ENCODE measurements at places on chromosomes 2 and 18.

DNA sequence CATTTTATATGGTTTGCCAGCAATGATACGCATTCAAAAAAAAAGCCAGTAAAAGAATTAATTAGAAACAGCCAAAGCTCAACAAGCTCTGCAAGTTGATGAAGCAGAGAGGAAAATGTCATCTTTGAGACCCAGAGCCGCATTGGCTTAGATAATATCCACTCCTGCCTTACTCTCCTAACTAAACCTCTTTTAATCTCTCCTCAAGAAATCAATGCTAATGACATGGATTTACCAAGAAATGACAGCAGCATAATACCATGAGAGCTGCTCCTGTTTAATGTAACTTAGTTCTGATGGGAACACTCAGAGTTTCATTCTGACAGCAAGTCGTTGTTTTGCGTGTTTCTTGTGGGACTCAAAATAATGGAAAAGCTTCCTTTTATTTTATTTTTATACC is 1099.4 kb upstream of the PIK3C3 start:
- no peak for DNase-seq

DNA sequence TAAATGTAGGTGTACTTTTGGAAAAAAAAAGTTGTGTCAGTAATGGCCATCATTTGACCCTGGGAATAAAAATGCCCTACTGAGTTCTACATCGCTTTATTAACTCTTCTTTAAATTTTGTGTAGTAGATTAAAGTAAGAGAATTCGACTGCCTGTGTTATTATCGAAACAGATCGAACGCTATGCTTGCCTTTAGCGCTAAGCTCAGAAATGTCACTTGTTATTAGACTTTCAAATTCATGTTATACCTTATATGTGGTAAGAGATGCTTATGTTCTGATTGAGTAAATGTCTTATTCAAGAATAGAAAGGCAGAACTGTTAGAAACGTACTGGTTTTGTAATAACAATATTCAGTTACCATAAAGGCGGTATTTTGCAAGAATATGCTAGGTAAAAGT is 1.4 kb downstream of the UGP2 start:
- DNase-seq = no peak

GRCh38 chr2:88845772-88846661 is 154.5 kb downstream of the RPIA start:
- no peak for DNase-seq

- DNase-seq = no peak
Observed at GRCh38 chr2:197708331-197708730, 3.2 kb downstream of the MARS2 start.

- no peak for DNase-seq
Observed at GRCh38 chr18:74284191-74284979, 7.4 kb downstream of the CYB5A start.

- DNase-seq = no peak
Observed at GRCh38 chr18:45567123-45567522, 48.2 kb upstream of the SLC14A2 start.

DNA sequence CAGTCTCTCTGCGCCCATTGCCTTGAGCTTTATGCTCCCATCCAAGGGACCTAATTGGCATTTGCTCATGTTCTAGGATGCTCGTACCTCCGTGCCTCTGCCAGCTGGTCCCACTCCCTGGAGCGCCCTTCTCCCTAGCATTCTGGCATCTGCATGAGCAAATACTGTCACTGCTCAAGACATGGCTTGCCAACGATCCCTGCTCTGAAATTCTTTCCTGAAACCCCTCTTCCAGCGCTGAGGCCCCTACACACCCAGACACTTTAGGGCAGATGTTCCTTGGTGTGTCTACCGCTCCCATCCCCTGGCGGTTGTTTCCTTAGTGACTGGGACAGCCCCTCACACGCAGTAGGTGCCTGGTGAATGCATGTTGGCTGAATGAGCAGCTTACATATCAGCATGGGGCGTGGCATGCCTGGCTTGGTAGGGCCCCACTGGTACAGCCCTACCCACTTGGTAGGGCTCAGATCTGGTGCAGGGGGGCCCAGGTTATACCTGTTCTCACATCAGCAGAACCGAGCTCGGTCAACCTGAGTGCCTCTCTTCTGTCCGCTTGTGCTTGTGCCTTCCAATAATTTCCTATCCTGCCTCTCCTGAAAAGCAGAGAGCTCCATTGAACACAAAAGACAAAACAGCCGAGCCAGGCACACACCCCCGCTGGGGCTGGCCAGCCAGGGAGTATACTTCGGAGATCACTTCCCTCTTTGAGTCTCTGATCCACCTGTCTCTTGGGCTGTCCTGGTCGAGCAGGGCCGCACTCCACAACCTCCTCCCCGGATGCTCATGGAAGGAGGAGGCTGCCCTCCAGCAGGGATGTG is 59.2 kb downstream of the INHBB start:
- DNase-seq = no peak

- no peak for DNase-seq
Observed at GRCh38 chr2:71548646-71549425, 95.5 kb downstream of the DYSF start.

DNA sequence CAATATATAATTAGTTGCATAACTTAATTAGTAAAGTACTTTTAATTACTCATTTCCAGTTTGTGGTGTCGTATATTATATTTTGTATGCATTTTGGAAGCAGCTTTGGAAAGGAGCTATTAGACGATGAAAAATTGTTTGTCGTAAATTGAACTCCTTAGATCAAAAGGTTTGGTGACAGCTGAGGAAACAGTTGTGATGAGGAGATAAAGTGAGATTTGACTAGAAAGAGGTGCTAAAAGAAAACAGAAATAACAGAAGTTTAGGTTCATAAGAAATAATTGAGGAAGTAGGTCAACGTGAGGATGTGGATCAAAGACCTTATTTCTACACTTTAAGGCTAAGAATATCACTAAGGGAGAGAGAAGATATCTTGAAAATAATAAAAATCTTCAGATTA is 141.9 kb upstream of the NETO1 start:
- DNase-seq = no peak

DNA sequence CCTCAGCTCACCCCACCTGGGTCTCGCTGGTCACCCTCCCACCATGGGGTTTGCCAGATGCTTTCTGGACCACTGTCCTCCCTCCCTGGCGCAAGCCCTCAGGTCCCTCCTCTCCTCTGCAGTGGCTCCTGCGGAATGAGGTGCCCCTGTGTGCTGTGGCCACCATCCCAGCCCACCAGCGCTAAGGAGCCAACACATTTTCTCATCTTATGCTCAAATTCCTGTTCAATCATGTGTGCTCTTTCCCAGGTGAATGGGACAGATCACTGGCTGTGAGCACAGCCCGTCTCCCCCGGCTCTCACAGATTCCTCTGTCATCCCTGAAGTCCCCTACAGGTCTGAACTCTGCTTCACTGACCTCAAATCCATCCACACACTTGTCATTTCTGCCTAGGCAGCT is 15.2 kb upstream of the CCDC74B start:
- DNase-seq = no peak

- DNase-seq = no peak
Observed at GRCh38 chr2:169822036-169822435, 2.7 kb downstream of the METTL5 start.

GRCh38 chr18:33128581-33128980 is 311.9 kb downstream of the CCDC178 start:
- DNase-seq = no peak

GRCh38 chr18:62186499-62186773 is 420 bp downstream of the PIGN start:
- DNase-seq = no peak

DNA sequence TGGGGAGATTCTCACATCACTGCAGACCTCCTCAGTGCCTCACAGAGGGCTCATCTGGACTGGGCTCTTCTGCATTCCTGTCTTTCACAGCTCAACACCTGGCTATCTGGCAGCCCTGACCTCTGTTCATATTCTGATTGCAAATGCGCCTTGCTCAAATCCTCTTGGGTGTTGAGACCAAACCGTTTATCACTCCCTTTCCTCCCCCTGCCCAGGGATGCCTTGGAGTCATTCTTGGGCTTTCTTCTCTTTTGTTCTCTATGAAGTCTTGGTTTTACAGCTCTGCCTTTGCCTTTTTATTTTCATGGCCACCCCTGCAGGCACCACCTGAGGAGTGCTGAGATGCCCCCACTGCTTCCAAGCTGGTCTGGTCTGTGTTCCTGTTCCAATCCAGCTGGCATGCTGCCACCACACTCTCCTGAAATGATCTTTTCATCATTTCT is 26.3 kb downstream of the TUBB6 start:
- DNase-seq = no peak

GRCh38 chr18:34998661-34999060 is 42.6 kb upstream of the MAPRE2 start:
- DNase-seq = no peak
